A549 treated with CpdA at 1 μM for 4 hours (cell line): ENCODE measurements at places on chromosomes 7 and 10. TPM values are rescaled to one million over a fixed set of nuclear protein-coding genes. Genes with fewer than 3 reads are reported as not detected.

The C10orf53 gene
- total RNA-seq, result not detected in 5 replicates

The CALY gene
- 0.62 to 0.91 TPM (median 0.76 TPM) in 4 of 5 replicates, not detected in the other for total RNA-seq

The C10orf67 gene
- 0.05 to 0.22 TPM (median 0.10 TPM) in 3 of 5 replicates, not detected in the others for total RNA-seq

The NOS3 gene
- total RNA-seq, result 0.18 to 0.47 TPM (median 0.34 TPM) in 5 replicates

The LBX1 gene
- total RNA-seq, result not detected in 5 replicates

The CFAP46 gene
- 1.0 to 1.5 TPM (median 1.3 TPM) in 5 replicates for total RNA-seq

The SORCS1 gene
- not detected in 5 replicates for total RNA-seq

The OR6V1 gene
- total RNA-seq, result not detected in 5 replicates

The GIMAP7 gene
- not detected in 5 replicates for total RNA-seq

The PNLIP gene
- total RNA-seq, result not detected in 5 replicates

The CFAP43 gene
- total RNA-seq, result 0.16 to 0.22 TPM (median 0.22 TPM) in 5 replicates

The PTPN20 gene
- 4.0 to 5.3 TPM (median 4.5 TPM) in 5 replicates for total RNA-seq

The NRAP gene
- total RNA-seq, result not detected in 5 replicates

The PLCE1 gene
- 4.5 to 7.0 TPM (median 5.7 TPM) in 5 replicates for total RNA-seq

The SORBS1 gene
- 0.56 to 0.91 TPM (median 0.58 TPM) in 5 replicates for total RNA-seq

The POLR3A gene
- total RNA-seq, result 13.5 to 15.9 TPM (median 14.5 TPM) in 5 replicates

The MINDY4 gene
- total RNA-seq, result 2.8 to 3.0 TPM (median 3.0 TPM) in 5 replicates
